Fibroblast of skin of right biceps (primary cell): ENCODE measurements at places on chromosomes 13 and 19.

GRCh38 chr13:94978516-94978915 lies 266.2 kb upstream of the SOX21 start:
- no peak for DNase-seq

DNA sequence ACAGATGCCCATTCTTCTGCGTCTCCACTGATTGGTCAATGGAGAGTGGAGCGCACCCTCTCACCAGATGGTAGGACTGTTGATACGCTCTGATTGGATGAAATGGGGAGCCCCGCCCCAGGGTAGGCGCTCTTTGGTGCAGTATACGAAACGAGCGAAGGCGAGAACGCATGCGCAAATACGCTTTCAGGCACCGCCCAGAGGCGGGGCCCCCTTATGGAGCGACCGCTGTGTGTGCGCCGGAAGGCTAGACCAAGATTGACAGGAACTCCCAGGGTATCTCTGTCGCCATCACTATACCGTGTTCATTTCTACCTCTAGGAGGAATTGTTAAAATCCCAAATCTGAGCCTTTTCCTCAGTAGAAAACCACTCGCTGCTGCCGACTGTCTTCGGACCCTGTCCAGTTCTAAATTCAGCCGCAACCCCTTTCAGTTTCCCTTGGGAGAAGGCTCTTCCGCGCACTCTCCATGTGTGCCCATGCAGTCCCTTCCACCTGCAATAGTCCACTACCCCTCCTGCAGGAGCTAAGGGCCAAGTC lies 720 bp upstream of the HNRNPL start:
- no peak for DNase-seq

DNA sequence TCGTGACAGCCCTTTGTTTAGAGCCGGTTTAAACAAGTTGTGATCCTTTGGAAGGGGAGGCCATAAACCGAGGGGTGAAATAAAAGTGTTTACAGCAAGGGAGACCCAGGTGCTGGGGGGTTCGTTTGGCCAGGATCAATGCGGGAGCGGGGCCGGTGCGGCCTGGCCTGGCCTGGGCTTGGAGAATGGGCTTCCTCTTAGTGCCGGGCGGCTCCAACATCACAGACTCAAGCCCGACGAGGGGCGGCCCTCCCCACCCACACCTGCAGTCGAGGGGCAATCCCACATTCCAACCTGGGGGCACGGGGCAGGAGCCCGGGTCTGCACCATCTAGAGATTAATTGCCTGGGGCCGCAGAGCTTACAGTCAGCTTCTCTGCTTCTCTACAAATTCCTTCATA lies 42.8 kb upstream of the GTF3A start:
- DNase-seq, result no peak

- DNase-seq, result no peak
These were observed 1.8 kb upstream of the CTXN1 start for GRCh38 chr19:7927605-7928333.

DNA sequence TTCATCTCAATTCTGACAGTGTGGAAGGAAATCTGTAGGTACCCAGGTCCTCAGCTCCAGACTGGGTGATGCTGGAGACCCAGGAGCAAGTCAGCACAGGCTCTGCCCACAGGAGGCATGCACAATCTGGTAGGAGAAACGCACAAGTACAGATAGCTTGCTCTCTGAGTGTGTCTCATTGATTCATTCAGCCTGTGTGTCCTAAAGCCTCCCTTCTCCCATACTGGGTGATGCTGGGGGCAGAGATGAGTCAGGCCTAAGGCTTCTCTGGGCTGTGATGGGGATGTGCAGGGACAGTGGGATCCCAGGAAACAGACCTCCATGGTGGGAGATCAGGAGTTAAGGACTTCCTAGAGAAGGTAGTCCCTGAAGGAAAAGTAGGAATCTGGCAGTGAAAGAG lies 6.8 kb downstream of the ZNF526 start:
- no peak for DNase-seq

DNA sequence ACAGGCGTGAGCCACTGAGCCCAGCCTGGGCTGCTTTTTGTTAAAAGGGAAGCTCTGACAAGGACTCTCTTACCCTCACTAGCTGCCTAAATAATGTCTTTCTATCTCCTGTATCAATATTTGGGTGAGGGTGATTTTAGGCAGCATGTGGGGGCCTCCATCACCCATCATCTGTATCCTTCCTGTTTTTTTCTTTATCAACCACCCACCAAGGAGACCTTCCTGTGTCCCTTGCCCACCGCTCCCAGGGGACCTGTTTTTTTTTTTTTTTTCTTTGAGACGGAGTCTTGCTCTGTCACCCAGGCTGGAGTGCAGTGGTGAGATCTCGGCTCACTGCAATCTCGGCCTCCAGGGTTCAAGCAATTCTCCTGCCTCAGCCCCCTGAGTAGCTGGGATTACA lies 5.4 kb upstream of the NDUFB7 start:
- no peak for DNase-seq

DNA sequence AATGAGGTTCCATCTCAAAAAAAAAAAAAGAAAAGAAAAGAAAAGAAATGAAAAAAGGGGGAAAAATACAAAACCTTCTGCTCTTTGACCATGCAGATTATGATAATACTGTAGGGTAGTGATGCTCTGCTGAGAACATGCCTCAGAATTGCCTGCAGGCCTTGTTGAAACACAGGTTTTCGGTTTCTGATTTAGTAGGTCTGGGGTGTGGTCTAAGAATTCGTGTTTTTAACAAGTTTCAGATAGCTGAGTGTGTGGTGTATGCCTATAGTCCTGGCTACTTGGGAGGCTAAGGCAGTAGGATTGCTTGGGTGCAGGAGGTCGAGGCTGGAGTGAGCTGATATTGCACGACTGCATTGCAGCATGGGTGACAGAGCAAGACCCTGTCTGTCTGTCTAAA lies 14.9 kb upstream of the CYP2B6 start:
- DNase-seq, result no peak

DNA sequence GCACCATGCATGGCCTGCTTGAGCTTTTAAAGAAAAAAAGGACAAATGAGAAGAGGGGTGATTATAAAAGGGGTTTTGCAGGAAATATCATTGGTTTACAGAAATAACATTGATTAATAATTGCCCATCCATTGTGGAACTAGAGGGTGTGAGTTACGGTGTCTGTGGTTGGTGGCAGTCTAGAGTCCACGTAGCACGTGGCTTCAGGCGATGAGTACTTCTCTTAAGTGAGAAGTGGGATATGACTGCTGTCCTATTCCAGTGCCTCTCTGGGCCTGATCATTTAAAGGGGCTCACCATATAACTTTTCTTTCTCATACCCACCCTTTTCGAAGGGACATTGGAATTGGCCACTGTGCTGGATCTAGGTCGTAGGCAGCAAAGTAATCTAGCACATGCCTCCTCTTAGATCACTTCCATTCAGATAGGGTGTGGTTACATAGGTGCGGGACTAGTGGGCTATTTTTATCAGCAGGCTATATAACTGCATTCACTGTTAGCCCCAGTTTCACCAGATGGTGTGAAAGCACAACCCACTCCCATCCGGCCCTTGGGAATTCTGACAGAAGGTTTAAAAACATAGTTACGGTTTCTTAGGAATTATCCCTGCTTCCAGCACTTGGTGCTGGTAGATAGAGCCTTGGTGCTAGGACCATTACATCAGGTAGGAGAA lies 19.9 kb downstream of the PPP5C start:
- no peak for DNase-seq

DNA sequence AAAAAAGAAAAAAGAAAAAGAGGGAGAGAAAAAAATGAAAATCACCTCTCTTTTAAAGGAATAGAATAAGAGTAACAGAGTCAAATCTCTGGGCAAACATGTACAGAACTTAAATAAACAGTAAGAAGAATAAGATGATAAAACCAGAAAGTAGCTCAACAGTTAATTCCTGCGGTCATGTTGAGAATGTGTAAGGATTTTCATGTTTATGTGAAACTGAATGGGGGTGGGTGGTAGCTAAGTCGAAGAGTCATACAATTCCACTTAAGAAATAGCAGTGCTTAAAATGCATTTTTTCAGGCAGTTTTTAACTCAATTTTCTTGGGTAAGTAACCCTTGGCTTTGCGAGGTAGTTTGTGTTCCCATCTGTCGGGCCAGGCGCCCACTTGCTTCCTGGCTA lies 60.9 kb downstream of the PEX11G start:
- DNase-seq, result no peak

- no peak for DNase-seq
These were observed 310.3 kb downstream of the KLF5 start for GRCh38 chr13:73369095-73369494.

GRCh38 chr19:307793-308420 lies 16.7 kb upstream of the PLPP2 start:
- no peak for DNase-seq

GRCh38 chr19:16860118-16860517 lies 28.7 kb upstream of the F2RL3 start:
- DNase-seq, result no peak

GRCh38 chr13:113939129-113939943 lies 34.5 kb downstream of the C13orf46 start:
- no peak for DNase-seq

DNA sequence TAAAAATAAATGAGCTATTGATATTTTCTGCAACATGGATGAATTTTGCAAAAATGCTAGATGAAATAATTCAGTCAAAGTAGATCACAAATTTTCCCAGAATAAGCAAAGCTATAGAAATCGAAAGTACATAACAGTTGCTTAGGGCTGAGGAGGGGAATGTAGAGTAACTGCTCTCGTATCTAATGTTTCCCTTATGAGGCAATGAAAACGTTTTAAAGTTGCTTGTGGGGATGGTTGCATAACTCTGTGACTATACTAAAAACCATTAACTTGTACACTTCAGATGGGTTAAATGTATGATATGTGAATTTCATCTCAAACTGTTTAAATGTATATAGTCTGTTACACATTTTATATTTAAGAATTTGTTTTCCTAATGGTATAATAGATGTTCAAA lies 231.7 kb downstream of the GGACT start:
- DNase-seq, result no peak

GRCh38 chr13:50887151-50887550 lies 22.4 kb upstream of the RNASEH2B start:
- no peak for DNase-seq

DNA sequence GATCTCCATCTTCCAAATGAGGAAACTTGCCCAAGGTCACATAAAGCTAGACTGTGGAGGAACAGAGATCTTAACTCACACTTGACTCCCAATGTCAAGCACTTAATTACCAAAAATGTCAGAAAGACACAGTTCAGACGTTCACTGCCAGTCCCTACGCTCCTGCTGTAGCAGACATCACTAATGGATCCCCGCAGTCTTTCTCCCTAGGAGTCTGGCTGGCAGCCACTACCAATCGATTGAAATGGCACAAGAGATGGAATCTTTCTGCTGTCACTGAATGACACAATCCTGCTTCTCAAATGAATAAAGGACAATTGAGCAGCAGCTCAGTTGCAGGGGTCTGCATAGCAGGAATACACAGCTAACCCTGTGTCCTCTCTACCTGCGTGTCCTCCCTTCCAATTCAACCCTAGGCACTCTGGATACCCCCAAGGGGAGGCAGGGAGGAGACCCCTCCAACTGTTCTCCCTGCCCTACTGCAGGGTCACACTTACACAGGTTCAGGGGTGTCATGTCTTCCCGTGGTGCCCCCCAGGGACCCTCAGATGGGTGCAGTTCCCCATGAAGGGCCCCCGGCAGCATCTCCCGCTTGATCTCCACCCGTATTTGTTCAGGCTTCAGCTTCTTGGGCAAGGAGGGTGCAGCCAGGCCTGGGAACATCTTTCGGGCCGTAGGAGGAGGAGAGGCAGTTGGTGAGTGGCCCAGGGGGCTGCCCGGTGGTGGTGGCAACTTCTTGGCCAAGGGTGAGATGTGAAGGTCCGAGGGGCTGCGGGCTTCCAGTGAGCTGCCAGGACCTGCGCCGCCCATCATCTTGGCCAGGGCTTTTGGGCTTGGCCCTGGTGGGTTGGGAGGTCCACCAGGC lies 7.9 kb upstream of the AKAP8L start:
- no peak for DNase-seq

DNA sequence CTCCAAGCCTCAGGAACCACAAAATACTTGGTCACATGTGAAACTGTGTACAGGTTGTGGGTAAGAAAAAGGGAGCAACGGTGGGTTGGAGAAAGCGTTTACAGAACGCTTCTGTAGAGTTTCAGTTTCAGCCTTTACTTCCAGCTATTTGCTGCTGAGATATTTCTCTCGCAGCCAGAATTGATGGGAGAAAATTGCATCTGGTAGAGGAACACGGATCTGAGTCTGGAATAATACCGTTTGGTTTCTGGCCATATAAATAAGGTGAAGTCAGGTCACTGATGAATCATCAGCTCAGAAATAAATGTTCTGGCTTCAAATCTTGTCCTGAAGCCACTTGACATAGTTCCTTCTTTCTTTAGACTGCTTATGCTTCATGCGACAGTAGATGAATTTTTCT lies 20.3 kb upstream of the RFC3 start:
- no peak for DNase-seq

DNA sequence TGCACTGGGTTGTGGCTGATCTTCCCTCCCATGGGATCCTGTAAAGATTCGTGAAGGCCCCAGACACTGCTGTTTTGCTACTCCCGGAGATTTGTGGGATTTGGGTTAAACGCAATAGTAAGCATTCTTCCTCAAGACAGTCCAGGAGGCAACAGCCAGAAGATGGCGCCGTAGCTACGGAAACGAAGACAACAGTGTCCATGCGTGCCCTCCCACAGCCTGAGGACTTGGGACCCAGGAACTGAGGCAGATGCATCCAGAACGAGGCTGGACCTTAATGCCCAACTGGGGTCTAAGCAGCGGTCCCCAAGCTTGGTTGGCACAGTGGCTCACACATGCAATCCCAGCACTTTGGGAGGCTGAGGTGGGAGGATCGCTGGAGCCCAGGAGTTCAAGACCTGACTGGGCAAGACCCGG lies 57.6 kb upstream of the ZNF507 start:
- DNase-seq, result peak; percentile 62

- peak; percentile 40 for DNase-seq
These were observed 25.3 kb downstream of the CAPN12 start for GRCh38 chr19:38718747-38719543.

GRCh38 chr19:12777217-12778016 lies 2.1 kb upstream of the HOOK2 start:
- peak; percentile 81 for DNase-seq

DNA sequence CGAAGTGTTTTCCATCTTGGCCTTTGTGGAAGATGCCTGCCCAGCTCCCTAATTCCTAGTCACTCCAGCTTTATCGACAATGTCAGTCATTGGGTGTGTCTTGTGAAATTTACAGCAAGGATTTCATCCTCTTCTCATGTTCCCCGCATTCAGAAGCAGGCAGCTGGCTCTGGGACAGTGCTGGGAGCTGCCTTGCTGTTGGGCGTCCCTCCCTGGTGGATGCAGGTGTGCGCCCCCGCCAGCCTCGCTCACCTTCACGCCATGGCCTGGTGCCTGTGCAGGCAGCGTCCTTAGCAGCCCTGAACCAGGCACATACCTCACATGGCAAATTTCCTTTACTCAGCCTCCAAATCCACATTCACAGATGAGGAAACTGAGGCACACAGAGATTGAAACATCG lies 39.7 kb upstream of the TFDP1 start:
- DNase-seq, result no peak

GRCh38 chr19:15291089-15291488 lies 41.2 kb downstream of the BRD4 start:
- DNase-seq, result peak; percentile 74

- DNase-seq, result peak; percentile 63
These were observed 1.5 kb downstream of the PLEKHF1 start for GRCh38 chr19:29666578-29667386.
